ENCODE measurements at places on chromosomes 11 and 22. TPM values are rescaled to one million over a fixed set of nuclear protein-coding genes. Genes with fewer than 3 reads are reported as not detected.
A peak's percentile ranks its signal among the peaks of the same experiment; 100 is the strongest.

- H3K4me1 ChIP-seq = no peaks in the 10 kb centered on the region
- no peaks in the 10 kb centered on the region for H3K27me3 ChIP-seq
- H3K4me3 ChIP-seq = no peak overlapping the region
- peaks cover 2% of the 10 kb centered on the region for H3K36me3 ChIP-seq
- H3K27ac ChIP-seq = no peak overlapping the region
- peak; percentile 81 for DNase-seq
These were observed 9.6 kb downstream of the SMTNL1 start for GRCh38 chr11:57546869-57547475.

GRCh38 chr11:60840470-60841430 lies 1.2 kb upstream of the CCDC86 start:
- no peaks in the 10 kb centered on the region for H3K36me3 ChIP-seq
- peaks cover 35% of the 10 kb centered on the region for H3K4me1 ChIP-seq
- DNase-seq = peak; percentile 89
- H3K27me3 ChIP-seq = no peaks in the 10 kb centered on the region
- no peak overlapping the region for H3K4me3 ChIP-seq
- H3K27ac ChIP-seq = 0 out of 2 replicates have a peak overlapping the region, but pooled peaks have one; percentile 16

GRCh38 chr22:30250661-30251267 lies 4.2 kb upstream of the LIF start:
- peaks cover 25% of the 10 kb centered on the region for H3K4me1 ChIP-seq
- H3K36me3 ChIP-seq = no peaks in the 10 kb centered on the region
- no peak overlapping the region for H3K4me3 ChIP-seq
- DNase-seq = peak; percentile 89
- H3K27me3 ChIP-seq = no peaks in the 10 kb centered on the region

GRCh38 chr11:118156531-118157185 lies 4.0 kb upstream of the SCN4B start:
- no peaks in the 10 kb centered on the region for H3K36me3 ChIP-seq
- peaks cover 67% of the 10 kb centered on the region for H3K27me3 ChIP-seq
- H3K27ac ChIP-seq = no peak overlapping the region
- no peak for DNase-seq
- H3K4me1 ChIP-seq = no peaks in the 10 kb centered on the region
- no peak overlapping the region for H3K4me3 ChIP-seq

DNA sequence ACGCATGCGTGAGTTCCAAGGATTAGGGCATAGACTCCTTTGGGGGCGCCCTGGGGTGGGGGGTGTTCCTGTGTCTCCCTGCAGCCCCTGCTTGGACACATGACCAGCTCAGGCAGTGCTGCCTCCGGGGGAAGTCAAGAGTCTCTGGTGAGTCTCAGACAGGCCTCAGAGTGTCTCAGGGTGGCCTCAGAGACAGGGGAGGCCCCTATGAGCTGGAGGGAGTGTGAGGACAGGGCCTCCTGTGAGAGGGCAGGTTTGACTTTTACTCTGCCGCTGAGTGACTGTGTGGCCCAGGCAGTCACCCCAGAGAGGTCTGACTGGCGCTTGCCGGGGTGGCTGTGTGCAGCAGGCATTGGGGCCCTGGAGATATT lies 41.2 kb upstream of the KCNQ1OT1 start:
- H3K4me1 ChIP-seq = peaks cover 11% of the 10 kb centered on the region
- peaks cover 4% of the 10 kb centered on the region for H3K27me3 ChIP-seq
- no peaks in the 10 kb centered on the region for H3K36me3 ChIP-seq
- DNase-seq = no peak
- H3K4me3 ChIP-seq = no peak overlapping the region

- H3K36me3 ChIP-seq = no peaks in the 10 kb centered on the region
- DNase-seq = peak; percentile 77
- H3K27me3 ChIP-seq = no peaks in the 10 kb centered on the region
- no peak overlapping the region for H3K27ac ChIP-seq
- no peak overlapping the region for H3K4me3 ChIP-seq
These were observed 12.8 kb upstream of the CLPB start for GRCh38 chr11:72446929-72447769.

DNA sequence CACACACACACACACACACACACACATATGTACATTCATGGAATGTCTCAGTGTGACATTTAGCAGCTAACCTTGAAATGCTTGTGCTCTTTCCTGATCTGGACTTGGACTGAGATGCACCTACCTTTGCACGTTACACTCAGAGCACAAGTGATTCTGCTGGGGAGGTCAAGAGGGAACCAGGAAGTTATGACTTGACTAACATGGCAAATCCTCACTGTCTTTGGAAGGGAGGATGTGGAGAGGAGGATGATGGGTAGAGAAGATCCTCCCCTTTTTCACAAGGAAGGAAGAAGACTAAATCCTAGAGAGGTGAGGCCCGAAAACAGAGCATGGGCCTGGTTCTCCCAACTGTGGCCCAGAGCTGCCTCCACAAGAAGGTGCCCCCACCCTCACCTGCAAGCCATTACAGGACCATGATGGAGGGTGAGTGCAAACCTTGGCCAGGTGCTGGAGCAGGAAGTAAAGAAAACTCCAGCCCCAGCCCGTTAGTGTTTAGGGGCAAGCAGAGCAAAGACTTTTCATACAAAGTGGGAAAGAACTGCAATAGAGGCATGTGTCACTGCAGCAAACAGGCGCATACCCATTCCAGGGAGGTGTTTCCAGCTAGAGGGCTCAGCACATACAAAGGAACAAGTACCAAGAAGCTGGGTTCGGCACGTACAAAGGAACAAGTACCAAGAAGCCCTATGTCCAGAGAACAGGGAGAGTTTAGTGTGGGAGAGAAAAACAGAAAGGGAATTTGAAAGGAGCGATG lies 26.4 kb downstream of the SCN4B start:
- no peaks in the 10 kb centered on the region for H3K4me1 ChIP-seq
- no peaks in the 10 kb centered on the region for H3K36me3 ChIP-seq
- no peak overlapping the region for H3K4me3 ChIP-seq
- no peak overlapping the region for H3K27ac ChIP-seq
- no peak for DNase-seq

DNA sequence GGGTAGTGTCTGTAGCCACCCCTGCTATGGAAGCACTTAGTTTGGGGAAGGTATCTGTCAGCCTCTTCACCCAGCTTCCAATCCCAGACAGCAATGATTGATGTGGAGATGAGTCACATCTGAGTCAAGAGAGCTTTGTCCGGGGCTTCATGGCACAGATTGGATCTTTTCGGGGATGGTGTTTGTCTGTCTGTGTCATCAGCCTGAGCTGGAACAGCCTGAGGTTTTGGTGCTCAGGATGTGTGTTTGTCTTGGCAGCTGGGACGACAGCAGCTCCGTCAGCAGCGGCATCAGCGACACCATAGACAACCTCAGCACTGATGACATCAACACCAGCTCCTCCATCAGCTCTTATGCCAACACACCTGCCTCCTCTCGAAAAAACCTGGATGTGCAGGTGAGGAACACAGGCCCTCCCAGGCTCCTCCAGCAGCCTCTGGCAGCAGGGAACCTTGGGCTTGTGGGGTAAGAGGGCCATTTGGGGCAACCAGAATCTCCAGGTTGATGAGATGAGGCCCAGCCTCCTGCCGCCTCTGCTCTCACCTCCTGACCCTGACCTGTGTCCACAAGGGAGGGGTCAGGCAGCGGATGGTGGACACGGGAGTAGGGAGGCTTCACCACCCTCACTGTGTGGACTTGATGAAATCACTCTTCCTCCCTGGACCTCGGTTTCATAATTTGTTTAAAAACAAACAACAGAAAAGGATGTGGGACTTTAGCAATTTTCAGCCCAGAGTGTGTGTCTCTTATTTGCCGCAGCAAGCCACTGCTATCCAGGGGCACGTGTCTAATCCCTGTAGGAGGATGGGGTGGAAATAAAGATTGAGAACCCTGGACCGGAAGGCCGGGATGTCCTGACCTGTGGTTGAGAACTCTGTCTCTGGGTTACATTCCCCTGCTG lies 124.3 kb downstream of the DBX1 start:
- DNase-seq = peak; percentile 92
- peaks cover 26% of the 10 kb centered on the region for H3K4me1 ChIP-seq
- peaks cover 11% of the 10 kb centered on the region for H3K36me3 ChIP-seq
- H3K4me3 ChIP-seq = no peak overlapping the region
- peak overlapping the region; percentile 49 for H3K27ac ChIP-seq

- DNase-seq = peak; percentile 67
- H3K4me3 ChIP-seq = no peak overlapping the region
- H3K27me3 ChIP-seq = peaks cover 22% of the 10 kb centered on the region
These were observed 77.0 kb downstream of the ZNF280B start for GRCh38 chr22:22431271-22432220.

DNA sequence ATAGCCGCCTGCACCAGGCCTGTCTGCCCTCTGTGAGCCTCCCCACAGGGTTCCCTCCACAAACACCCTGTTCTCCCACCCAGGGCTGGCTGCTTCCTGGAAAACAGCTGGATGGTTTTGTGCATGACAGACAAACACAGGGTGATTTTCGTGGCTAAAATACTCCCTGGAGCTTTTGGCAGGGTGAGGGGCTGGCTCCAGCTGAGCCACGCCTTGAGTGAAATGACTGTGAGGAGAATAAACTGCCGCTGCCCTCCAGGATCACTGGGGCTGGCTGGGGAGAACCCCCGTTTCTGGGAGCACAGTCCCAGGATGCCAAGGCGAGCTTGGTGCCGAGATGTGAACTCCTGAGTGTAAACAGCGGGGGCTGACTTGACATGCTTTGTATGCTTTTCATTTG lies 20.3 kb upstream of the PPP6R3 start:
- H3K4me3 ChIP-seq = no peak overlapping the region
- no peaks in the 10 kb centered on the region for H3K27me3 ChIP-seq
- no peak for DNase-seq

- H3K4me1 ChIP-seq = no peaks in the 10 kb centered on the region
- peaks cover 25% of the 10 kb centered on the region for H3K27me3 ChIP-seq
- DNase-seq = no peak
- H3K4me3 ChIP-seq = no peak overlapping the region
- no peaks in the 10 kb centered on the region for H3K36me3 ChIP-seq
These were observed 53.1 kb upstream of the TSPAN18 start for GRCh38 chr11:44673688-44674087.

- H3K36me3 ChIP-seq = no peaks in the 10 kb centered on the region
- H3K4me3 ChIP-seq = peak overlapping the region; percentile 65
- DNase-seq = peak; percentile 53
- H3K4me1 ChIP-seq = peaks cover 27% of the 10 kb centered on the region
- no peaks in the 10 kb centered on the region for H3K27me3 ChIP-seq
These were observed 21.3 kb downstream of the PHF21A start for GRCh38 chr11:46099963-46100316.

PTGDR2 gene
- not detected for total RNA-seq

NNMT gene
- 809 TPM for total RNA-seq

OR5P2 gene
- not detected for total RNA-seq

CEP126 gene
- total RNA-seq = 2.0 TPM

OR5W2 gene
- total RNA-seq = not detected

All from GM23248 (cell line).